AML-193 (cell line): ENCODE measurements at places on chromosomes 11 and 22.

DNA sequence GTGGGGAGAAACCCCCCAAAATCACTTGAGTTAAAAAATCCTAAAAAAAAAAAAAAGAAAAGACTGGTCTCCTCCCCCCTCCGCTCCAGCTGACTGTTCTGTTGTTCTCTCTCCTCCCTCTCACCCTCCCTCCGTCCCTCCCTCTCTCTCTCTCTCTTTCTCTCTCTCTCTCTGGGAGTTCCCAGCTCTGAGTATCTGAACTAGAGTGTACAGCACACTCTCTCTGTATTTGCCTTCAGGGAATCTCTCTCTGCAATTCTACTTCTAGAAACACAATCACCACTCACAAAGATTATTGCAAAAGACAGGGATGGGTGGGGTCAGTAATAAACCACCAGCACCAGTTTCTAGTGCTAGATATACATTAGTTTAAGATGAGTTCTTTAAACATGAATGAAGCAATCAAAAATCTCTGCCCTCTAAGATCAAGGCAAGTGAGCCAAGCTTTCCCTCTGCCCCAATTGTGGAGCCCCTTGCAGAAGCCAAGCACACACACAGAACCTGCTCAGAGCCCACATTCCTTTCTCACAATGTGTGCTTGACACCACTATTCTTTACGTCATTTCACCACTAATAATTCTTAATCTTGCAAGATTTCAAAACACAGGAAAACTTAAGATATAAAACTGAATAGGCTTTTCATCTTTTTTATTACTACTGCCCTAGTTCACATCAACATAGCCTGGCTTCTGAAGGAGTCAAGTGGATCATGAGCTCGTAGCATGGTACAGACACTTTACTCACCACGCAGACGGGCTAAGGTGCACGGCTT, 133.5 kb downstream of the RBFOX2 start:
- DNase-seq: no peak

DNA sequence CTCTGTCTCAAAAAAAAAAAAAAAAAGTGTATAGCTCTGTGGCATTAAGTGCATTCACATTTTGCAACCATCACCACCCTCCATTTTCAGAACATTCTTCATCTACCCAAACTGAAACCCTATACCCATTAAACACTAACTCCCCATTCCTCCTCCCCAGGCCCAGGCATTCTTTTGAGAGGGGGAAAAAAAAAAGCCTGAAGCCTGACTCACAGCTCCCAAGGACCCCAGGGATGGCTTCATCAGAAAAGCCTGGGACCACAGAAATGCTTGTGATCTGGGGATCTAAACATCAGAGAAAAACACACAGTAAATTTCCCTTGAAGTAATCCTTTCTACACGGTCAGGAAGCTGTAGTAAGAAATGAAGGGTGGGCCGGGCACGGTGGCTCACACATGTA, 10.7 kb upstream of the GTSE1 start:
- DNase-seq: no peak

GRCh38 chr11:26743622-26744021, 21.8 kb upstream of the SLC5A12 start:
- no peak for DNase-seq

- no peak for DNase-seq
These were observed 2.5 kb downstream of the USP18 start for GRCh38 chr22:18152519-18152918.

GRCh38 chr11:11977206-11977938, 31.1 kb downstream of the DKK3 start:
- DNase-seq: no peak
